OCI-LY7 (cell line): ENCODE measurements at places on chromosomes 6 and 20. TPM values are rescaled to one million over a fixed set of nuclear protein-coding genes. Genes with fewer than 3 reads are reported as not detected.

PAX1 gene
- total RNA-seq, result not detected in 2 replicates

GRCh38 chr6:34673064-34673463 is 23.5 kb downstream of the ILRUN start:
- peak; percentile 56 for DNase-seq

MAS1 gene
- total RNA-seq, result not detected in 2 replicates

GRCh38 chr20:32685541-32686529 is 12.1 kb upstream of the C20orf203 start:
- no peak for DNase-seq

- no peak for DNase-seq
Observed at GRCh38 chr6:135703621-135704020, 147.9 kb upstream of the PDE7B start.

DNA sequence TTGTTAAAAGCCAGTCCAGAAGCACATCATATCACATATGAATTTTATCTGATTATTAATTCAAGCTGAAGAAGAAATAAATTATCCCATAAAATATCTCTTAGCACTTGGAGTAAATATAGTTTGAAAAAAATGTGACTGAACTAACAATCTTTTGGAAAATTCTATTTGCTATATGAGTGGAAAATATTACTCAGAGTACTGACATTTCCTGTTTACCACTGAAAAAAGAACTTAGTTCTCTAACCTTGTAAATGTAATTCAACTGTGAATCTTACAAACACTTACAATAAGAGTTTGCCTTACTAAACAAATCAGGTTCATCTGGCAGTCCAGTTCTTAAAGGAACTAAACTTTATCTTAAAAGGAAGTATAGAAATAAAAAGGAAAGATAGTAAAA is 44.2 kb downstream of the MOXD1 start:
- DNase-seq, result no peak

DNA sequence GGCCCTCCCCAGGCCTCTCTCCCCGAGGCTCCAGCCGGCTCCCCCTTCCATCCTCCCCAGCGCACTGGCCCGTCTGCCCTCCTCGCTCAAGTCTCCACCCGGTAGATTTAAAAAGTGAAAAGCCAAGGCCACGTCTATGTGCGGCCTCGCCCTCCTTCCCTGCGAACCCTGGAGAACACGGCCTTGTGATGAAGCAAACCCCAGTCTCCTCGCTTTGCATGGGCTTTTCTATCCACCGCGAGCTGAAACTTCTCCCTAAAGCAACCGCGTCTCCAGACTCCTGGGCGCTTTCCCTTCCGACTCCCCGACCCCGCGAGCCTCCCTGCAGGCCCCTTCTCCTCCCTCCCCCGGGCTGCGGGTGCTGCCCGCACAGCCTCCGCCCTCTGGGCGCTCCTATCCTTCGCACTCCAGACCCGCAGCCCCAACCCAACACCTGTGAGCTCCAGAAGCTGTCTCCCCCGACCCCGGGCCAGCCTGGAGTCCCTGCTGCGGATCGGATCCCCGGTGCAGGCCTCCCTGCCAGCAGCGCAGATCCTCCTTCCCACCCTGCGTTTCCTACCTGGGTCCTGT is 265.2 kb upstream of the QKI start:
- no peak for DNase-seq

DNA sequence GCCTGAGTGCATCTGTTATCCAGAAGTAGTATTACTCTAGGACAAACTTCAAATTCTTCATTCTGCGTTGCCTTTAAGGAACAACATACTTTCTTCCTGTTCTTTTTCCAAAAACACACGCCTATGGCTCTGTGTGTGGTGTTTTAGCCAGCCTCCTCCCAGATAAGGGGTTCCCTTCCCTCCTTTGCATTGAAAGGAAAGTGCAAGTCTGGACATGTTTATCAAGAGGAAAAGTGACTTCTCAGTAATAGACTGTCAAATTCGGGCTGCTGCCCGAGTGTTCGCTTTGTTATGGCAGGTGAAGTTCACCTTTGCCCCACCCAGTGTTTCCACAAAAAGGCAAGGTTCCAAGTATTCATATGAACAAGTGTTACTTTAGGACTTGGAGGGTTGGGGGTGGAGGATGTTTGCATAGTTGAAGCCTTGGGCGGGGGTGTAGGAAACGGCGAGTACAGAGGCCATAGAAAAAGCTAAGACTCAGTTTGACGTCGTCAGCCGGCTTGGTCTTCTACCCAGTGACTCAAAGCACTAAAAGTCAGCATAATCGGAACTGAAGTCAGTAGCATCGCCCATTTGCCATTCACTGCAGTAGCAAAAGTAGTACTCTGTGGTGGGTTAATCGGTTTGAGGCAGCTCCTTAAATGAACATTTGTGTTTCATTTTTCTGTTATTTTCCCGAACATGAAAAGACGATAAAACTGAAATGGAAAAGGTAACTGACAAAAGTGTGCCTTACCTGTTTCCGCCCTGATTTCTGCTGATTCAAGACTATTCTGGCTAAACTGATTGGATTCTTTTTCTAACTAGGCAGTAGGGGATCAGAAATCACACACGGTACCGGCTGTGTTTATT is 12.5 kb downstream of the PRDM1 start:
- peak; percentile 52 for DNase-seq
